Cardiac muscle cell (in vitro differentiated cells and primary cell): ENCODE measurements at places on chromosomes 16 and 17.

DNA sequence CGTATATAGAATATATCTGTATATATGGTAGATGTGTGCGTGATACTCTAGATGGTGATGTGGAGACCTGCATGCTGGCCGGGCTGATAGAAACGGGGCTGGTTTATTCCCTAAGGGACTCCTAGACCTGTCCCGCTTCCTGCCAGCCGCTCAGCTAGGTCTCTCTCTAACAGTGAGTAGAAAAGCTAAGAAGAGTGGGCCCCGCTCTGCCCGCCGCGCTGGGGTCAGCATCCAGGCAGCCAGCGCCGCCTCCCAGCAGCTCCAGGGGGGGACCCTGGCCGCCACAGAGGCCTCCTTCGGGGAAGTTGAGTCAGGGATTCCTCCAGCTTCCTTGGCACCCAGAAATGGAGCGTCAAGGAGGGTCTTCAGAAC is 9.4 kb downstream of the CYGB start:
- no peak for DNase-seq

GRCh38 chr16:4082474-4083044 is 33.7 kb downstream of the ADCY9 start:
- no peak for DNase-seq

GRCh38 chr16:709566-710499 is 4.2 kb upstream of the FBXL16 start:
- DNase-seq: peak; percentile 91

GRCh38 chr16:86391486-86391885 is 118.8 kb upstream of the FOXF1 start:
- DNase-seq: no peak

- DNase-seq: no peak
Measured at GRCh38 chr16:86401126-86401525, 109.2 kb upstream of the FOXF1 start.

GRCh38 chr16:79008036-79008868 is 592.3 kb downstream of the MAF start:
- no peak for DNase-seq

DNA sequence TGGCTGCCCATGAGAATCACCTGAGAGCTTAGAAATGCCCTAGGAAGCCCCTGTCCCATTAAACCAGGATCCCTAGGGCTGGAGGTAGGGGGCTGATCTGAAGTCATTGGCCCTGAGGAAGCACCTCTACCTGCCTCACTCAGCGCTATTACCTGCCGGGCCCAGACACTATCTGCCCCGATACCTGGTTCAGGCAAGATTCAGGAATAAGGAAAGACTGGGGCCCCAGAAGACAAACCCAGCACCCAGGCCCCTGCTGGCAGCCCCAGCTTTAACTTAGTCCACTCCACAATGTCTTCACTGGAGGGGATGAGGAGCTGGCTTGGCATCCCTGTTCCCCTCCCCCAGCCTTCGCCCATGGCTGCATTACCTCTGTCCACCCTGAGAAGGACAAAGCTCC is 126.3 kb downstream of the GAS7 start:
- no peak for DNase-seq

DNA sequence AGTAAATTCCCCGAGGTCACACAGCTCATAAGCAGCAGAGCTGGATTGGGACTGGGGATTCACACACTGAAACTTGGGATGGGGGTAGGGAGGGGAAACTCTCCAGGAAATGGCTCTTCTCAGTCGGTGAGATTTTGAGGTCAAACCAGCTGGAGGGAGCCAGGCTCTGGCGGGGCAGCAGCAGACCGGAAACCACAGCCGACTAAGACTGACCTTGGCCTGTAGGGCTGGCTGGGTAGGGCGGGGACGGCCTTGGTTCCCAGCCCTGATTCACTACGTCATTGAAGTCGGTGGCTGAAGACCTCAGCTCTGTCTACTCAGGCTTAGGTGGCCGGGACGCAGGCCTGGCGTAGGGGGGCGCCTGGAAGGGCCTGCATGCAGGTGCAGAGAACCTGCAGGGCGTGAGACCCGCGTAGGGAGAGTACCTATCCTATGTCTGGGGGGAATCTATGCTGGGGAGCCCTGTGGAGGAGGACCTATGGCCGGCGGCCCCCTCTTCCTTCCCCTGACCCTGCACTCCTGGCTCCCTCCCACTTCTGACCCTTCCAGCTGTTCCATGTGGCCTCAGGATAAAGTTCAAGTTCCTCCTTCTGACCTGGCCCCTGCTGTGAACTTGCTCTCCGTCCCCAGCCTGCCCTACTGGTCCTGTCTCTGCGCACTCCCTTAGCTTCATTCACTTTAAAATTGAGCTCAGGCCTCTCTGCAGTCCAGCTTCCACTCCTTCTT is 11.9 kb upstream of the SLC4A1 start:
- DNase-seq: peak; percentile 35

- DNase-seq: no peak
Measured at GRCh38 chr17:34609210-34609609, 29.8 kb downstream of the TMEM132E start.

DNA sequence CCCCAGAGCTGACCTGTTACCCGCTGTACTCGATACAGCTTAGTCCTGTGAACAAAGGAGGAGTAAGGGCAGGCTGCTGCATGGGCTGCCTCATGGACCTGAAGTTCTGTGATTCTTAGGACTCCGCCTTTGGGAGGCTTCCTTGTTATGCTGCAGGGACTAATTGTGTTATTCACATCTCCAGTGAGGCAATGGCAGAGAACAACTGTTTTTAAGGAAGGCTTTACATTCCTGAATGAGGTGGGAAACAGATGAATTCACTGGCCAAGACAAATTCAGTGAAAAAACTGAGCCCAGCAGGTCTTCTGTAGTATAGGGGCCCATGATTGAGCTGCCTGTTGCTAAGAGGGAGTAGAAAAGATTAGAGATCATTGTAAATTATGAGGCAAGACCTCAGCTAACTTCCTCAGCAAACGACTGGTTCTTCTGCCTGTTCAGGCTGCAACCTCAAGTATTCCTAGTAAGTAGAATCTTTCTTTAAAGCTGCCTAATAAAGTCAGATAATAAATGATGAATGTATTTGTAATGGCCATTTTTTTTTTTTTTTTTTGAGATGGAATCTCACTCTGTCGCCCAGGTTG is 26.3 kb downstream of the ADORA2B start:
- no peak for DNase-seq

- DNase-seq: no peak
Measured at GRCh38 chr16:12753203-12754023, 50.3 kb downstream of the CPPED1 start.

GRCh38 chr17:43175213-43176118 is 4.5 kb downstream of the NBR1 start:
- DNase-seq: no peak

GRCh38 chr16:52123061-52123839 is 423.7 kb downstream of the TOX3 start:
- DNase-seq: no peak

DNA sequence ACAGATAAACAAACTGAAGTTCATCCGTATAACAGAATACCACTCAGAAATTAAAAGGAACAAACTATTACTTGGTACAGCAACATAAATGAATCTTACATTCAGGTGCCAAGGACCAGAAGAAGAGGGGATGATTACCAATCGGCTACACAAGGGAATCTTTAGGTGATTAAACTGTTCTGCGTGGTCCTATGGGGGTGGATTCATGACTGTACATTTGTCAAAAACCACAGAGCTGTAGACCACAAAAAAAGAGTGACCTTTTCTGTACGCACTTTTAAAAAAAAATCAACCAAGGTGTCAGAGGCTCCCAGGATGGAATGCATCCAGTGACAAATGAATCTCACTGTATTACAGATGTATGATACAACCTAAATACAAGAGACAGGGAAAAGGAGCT is 110.8 kb downstream of the CDYL2 start:
- DNase-seq: no peak

GRCh38 chr17:64736804-64737492 is 74.8 kb upstream of the SMURF2 start:
- DNase-seq: no peak

DNA sequence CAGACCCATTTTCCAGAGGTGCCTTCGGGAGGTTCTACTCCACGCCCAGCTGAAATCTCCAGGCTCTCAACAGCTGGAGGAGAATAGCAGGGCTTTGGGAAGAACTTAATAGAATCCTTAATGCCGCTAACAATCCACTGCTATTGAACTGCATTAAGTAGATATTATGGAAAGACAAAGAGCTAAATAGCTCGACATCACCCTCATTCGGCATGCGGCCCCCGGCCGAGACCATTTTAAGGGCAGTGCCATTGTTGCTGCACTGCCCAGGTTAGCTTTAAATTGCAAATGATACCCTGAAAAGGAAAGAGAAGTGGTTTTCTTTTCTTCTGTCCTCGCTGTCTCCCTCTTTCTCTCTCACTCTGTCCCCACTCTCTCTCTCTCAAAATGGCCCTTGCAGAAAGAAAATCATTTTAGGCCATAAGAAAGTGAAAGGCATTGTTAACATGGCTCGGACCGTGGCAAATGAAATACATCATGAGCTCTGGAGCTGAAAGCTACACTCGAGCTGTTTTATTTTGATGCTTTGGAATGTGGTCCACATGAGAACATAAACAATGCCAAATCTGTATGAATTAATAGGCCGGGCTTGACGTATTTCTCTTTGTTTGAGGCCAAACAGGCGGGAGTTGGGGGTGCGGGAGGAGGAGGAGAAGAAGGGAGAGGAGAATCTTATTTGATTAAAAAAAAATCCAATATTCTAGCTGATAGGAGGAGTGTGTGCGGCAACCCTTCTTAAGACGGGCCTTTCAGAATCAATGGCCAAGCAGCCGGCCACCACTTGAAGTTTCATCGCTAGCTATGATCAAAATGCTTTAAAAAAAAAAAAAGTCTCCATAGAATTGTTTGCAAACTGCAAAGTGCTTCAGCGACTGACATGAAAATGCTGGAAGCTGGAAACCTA is 298.8 kb upstream of the IRX3 start:
- DNase-seq: no peak

GRCh38 chr17:39744075-39744835 is 6.5 kb downstream of the GRB7 start:
- no peak for DNase-seq

- peak; percentile 84 for DNase-seq
Measured at GRCh38 chr16:49782405-49782804, 73.5 kb downstream of the ZNF423 start.

- no peak for DNase-seq
Measured at GRCh38 chr16:61879306-61879705, 156.9 kb downstream of the CDH8 start.

- DNase-seq: peak; percentile 48
Measured at GRCh38 chr16:81214745-81215166, 23.7 kb upstream of the BCO1 start.

DNA sequence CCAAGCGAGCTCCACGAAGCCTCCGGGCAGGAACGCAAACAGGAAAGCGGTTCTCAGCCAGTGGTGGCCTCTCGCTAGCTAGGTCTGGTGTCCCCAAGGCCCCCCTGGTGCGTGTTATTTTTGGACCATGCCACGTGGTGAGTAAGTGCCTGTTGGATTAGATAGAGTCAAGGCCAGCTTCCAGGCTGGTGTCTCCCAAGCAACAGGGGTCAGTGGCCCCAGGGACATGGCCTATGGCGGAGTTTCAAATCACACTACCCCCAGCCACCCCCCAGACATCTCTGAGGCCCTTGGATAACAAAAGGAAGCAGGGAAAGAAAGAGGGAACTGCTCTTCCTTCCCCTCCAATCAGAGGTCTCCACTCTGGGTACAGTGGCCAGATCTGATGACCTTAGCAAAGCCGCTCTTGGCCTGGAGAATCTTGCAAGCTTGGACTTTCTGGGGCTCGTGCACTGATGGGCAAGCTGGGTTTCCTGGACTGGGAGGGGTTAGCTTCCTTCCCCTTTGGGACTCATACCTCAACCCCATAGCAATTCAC is 58.2 kb downstream of the MAF start:
- DNase-seq: no peak

GRCh38 chr17:65554553-65555223 is 6.8 kb downstream of the AXIN2 start:
- no peak for DNase-seq

DNA sequence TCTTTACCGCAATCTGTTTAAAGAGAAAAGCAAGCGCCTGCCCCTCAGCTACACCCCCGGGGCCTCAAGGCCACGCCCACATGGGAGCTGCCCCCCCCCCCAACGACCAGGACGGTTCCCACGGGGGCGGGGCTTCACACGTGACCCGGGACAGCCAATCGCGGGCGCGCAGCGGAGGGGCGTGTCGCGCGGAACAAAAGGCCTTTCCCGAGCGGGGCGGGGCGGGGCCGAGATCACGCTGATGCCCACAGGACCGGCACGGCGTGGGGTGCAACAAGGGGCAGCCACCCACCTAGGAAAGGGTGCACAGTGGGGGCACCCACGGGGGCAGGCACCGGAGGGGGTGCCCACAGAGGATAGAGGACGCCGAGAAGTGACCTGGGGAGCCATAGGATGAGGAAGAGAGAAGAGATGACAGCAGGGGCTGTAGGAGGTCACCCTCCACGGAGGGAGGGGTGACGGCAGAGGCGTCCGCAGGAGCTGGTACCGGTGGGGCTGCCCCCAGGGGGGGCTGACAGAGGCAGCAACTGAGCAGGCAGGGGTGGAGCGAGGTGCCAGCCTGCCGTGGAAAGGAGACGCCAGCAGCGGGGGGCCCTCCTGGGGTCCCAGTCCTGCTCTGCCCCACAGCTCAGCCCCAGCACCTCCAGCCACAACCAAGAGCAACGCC is 6.2 kb downstream of the UNKL start:
- peak; percentile 94 for DNase-seq

DNA sequence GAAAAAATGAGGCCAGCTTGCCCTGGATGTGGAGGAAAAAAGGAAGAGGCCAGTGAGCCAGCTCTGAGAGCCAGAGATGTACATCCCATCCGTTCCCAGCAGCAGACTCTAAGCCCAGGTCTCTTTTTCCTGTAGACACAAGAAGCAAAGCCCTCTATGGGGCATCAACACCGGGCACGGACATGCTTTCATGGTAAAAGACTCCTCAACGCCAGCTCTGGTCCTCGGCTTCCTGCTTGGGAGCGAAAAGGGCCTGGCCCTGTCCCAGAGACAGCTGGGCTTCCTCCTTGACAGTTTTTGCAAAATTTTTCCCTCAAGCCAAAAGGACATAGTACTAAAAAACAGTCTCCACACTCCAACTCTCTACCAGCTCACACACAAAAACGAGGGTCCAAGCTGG is 27.1 kb downstream of the PELP1 start:
- no peak for DNase-seq

GRCh38 chr17:41367426-41368075 is 2.1 kb downstream of the KRT33B start:
- no peak for DNase-seq

DNA sequence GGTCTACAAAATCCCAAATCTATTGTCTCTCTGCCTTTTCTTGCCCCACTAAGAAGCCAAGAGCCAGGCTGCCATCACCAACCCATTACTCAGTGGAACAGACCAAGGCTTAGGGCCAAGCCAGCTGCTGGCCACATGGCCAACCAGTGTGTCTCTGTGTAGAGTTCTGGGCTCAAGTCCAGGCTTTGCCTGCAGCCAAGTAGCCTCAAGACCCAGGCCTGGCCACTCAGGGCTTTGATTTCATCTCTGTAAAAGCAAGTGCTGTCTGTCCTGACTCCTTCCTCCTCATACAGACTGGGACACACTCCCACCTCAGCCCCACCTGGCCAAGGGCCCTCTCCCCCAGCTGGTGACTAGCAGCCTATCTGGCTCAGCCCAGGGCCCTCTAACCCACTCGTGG is 14.6 kb downstream of the SREBF1 start:
- DNase-seq: peak; percentile 91

GRCh38 chr17:81393684-81394376 is 1.4 kb upstream of the BAHCC1 start:
- DNase-seq: peak; percentile 100
